ENCODE measurements at places on chromosomes 12 and 14.

- no peak for DNase-seq
Measured at GRCh38 chr12:54723379-54724256, 75.5 kb upstream of the DCD start.

GRCh38 chr12:26126340-26127284 is 1.8 kb upstream of the BHLHE41 start:
- peak; percentile 37 for DNase-seq

DNA sequence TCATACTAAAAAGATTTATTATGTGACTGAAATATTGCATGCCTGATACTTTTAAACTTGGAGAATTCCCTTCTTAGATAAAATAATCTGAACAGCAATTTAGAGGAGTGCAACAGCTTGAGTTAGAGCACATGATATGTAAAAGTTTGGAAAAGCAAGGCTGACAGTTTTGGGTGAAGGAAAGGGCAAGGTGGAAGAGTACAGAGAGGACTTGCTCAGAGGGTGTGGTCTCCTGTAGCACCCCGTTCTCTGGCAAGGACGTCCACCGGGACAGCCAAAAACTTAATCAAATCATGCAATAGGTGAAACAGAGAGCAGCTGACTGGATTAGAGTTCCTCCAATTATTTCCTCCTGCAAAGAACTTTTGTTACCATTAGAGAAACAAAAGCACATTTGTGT is 65.2 kb upstream of the PDZRN4 start:
- DNase-seq: no peak

DNA sequence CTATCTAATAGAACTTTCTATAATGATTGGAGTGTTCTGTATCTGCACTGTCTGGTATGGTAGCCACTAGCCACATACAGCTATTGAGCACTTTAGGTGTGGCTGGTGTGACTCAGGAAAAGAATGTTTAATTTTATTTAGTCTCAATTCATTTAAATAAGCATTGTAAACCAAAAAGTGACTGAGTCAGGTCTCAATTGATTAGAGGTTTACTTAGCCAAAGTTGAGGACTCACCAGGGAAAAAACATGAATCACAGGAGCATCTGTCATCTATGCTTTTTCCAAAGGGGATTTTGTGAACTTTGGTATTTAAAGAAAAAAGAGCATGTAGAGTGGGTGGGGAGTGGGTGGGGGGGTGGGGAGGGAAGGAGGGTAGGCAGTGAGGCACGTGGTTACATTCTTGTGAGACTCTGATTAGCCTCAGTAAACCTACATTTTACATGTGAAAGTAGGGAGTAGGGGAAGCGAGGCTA is 473.1 kb downstream of the ATP23 start:
- peak; percentile 56 for DNase-seq

All from HS-5 (cell line).